Stimulated activated CD4-positive, alpha-beta T cell treated with anti-CD3 and anti-CD28 coated beads, Interleukin-2, amount 100 ng/mL, for 24 hours (primary cell): ENCODE measurements at places on chromosomes 6 and 20.

DNA sequence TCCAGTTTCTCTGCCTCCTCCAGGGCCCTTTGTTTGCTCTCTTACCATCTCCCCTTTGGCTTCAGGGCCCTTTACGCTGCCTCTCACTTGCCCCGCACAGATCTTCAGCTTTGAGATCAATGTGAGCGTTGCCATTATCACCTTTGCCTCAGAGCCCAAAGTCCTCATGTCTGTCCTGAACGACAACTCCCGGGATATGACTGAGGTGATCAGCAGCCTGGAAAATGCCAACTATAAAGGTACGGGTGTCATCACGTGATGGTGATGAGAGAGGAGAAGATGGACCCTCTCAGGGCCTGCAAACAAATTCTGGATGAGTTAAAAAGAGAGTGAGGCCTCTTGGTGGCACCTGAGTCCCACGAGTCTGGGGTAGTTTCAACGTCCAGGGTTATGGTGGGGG, 8.3 kb downstream of the C2 start:
- DNase-seq: no peak

GRCh38 chr6:818196-818595, 125.3 kb upstream of the EXOC2 start:
- DNase-seq: no peak

- no peak for DNase-seq
Measured at GRCh38 chr6:13813621-13814175, 659 bp downstream of the MCUR1 start.

DNA sequence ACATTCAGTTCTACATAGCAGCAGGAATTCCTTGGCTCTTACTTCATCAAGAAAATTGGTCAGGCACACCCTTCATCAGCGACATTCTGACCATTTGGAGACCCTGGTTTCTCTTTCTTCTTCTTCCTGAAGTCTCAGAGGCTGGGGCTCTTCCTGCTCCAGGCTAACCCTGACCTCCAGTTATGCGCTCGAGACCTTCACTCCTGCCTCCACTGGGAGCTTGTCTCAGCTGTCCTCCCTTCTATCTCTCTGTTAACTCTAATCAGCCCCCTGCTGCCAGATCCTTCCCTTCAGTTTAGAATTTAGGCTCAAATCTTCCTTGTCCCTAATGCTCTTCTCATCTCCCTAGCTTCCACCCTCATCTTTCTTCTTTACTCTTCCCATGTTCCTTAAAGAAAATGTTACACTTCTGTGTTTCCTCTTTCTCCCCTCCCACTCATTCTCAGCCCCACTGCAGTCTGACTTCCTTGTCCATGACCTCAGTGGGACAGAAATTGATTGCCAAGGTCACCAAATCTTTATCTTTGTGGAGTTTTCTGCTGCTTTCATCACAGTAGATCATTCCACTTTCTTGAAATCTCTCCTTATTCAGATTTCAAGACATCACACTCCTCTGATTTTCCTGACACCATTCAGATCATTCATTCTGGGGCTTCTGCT, 8.4 kb upstream of the HLA-DOA start:
- DNase-seq: no peak
